ENCODE measurements at places on chromosomes 16 and 17.

- DNase-seq = no peak
Measured at GRCh38 chr17:58262149-58262548, 18.6 kb downstream of the MPO start.

- peak; percentile 27 for DNase-seq
Measured at GRCh38 chr16:27365142-27366089, 36.6 kb upstream of the IL21R start.

GRCh38 chr17:69916761-69917160 lies 158.3 kb upstream of the KCNJ16 start:
- DNase-seq = no peak

- peak; percentile 14 for DNase-seq
Measured at GRCh38 chr17:46772475-46773220, 45.8 kb downstream of the WNT3 start.

All from astrocyte of the hippocampus (primary cell).